Suppressor macrophage (primary cell): ENCODE measurements at places on chromosomes 16 and 17.

DNA sequence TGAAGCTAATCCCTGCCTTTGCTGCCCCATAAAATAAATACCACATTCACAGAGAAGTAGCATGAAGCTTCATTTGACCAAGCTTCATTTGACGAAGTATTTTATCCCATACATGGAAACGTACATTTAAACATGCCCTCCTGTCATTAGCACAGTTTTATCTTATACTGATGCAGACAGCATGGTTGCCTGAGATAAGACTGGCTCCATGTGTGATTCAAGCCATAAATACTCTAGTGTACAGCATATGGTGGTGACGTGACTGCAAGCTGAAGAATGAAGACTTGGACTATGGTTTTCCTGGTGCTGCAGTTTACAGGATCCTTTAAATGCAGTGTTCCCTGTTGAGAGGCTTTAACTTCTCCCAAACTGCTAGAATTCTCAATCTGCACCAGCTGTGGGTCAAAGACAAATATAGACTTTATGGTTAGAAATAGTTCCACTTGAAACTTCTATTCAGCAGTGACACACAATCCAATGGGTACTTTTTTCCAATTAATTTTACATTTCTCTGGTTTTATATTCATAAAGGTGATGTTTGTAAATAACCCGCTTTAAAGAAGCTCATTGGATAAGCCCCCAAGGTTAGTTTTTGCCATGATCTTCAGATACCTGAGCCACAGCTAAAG, 64.9 kb downstream of the CYB561 start:
- DNase-seq, result no peak

DNA sequence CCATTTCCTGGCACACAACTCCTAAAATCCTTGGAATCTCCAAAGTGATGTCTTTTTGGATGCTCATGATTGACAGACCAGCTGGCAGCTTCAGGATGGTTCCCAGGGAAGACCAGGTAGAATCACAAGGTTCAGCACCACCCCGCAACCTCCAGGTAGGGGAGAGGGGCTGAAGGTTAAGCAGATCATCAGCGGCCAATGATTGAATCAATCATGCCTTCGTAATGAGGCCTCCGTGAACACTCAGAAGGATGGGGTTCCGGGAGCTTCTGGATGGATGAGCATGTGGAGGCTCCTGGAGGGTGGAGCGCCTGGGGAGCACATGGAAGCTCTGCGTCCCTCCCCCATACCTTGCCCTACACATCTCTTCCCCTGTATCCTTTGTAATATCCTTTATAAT, 185.9 kb downstream of the SEC14L1 start:
- DNase-seq, result no peak

DNA sequence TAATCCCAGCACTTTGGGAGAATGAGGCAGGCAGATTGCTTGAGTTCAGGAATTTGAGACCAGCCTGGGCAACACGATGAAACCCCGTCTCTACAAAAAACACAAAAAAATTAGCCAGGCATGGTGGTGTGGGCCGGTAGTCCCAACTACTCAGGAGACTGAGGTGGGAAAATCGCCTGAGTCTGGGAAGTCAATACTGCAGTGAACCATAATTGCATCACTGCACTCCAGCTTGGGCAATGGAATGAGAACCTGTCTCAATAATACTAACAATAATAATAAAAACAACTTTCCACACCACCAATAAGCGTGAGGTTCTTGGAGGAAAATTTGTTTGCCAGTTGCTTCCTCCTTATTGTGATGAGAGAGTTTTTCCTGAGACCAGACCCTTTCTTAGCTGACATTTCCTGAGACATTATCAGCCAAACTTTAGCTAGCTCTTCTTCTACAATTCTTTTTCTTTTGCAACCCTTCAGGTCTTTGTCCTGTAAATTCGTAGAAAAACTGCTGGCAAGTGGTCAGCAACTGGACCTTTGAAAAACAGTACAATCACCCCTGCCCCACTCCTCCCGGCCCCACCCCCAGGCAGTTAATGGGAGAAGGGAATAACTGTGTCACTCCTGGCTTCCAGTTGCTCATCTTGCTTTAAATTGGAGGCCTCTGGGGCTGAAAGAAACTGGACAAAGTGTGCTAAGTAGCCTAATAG, 3.5 kb upstream of the EZH1 start:
- DNase-seq, result no peak

- DNase-seq, result no peak
Measured at GRCh38 chr16:79181419-79181818, 419.1 kb downstream of the MAF start.

- no peak for DNase-seq
Measured at GRCh38 chr17:55479903-55480302, 31.3 kb downstream of the SMIM36 start.

DNA sequence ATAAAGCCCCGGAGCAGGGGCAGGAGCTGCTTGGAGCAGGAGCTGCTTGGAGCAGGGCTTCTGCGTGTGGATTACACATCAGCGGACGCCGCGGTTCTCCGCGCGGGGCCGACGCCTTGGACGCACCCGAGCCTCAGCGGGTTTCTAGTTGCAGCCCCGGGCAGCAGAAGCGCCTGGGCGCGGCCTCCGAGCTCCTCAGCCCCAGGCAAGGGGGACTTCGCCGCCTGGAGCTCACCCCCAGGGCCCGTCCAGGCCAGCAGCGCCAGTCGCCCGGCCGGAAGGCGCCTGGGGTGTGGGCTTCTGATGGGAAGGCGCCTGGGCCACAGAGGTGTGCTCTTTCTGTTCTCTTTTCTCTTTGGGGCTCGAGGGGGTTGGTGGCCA, 6.3 kb downstream of the FOXF1 start:
- no peak for DNase-seq

DNA sequence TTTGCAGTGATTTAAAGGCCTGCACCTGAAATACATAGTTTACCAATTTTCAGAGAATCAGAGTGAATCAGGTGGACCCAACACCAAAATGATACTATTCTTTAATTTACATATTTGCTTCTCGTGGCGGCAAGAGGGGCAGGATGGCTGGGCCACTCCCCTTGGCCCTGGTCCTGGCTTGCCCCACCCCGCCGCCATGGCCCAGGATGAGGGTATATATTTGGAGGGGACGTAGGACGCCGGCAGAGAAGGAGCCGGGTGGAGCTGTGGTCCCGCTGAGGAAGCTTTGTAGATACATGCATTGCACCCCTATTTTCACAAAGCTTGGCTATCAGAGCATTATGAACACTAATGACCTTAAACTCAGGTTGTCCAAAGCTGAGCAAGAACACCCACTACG, 43.5 kb downstream of the EFCAB13 start:
- DNase-seq, result no peak

- no peak for DNase-seq
Measured at GRCh38 chr17:74597069-74597790, 5.1 kb upstream of the CD300LD start.

- no peak for DNase-seq
Measured at GRCh38 chr16:86287664-86288201, 222.6 kb upstream of the FOXF1 start.

- DNase-seq, result no peak
Measured at GRCh38 chr16:19436540-19436939, 18.9 kb downstream of the TMC5 start.

GRCh38 chr16:82229800-82230619, 60.0 kb upstream of the MPHOSPH6 start:
- peak; percentile 81 for DNase-seq

DNA sequence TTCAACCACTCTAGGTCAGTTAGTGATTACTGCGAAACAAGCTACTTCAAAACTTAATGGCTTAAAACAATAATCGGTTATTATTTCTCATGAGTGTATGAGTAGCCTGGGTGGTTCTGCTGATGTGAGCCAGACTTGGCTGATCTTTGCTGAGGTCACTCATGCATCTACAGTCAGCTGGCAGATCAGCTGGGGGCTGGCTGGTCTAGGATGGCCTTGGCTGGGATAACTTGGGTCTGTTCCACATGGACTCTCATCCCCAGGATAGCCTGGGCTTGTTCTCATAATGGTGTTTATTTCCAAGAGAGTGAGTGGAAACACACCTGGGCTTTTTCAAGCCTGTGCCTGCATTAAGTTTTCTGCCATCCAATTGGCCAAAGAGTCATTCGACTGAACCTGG, 13.0 kb downstream of the CCDC182 start:
- no peak for DNase-seq

- DNase-seq, result no peak
Measured at GRCh38 chr16:73215678-73216377, 167.9 kb upstream of the ZFHX3 start.

- no peak for DNase-seq
Measured at GRCh38 chr17:49991409-49991808, 3.6 kb downstream of the DLX3 start.

DNA sequence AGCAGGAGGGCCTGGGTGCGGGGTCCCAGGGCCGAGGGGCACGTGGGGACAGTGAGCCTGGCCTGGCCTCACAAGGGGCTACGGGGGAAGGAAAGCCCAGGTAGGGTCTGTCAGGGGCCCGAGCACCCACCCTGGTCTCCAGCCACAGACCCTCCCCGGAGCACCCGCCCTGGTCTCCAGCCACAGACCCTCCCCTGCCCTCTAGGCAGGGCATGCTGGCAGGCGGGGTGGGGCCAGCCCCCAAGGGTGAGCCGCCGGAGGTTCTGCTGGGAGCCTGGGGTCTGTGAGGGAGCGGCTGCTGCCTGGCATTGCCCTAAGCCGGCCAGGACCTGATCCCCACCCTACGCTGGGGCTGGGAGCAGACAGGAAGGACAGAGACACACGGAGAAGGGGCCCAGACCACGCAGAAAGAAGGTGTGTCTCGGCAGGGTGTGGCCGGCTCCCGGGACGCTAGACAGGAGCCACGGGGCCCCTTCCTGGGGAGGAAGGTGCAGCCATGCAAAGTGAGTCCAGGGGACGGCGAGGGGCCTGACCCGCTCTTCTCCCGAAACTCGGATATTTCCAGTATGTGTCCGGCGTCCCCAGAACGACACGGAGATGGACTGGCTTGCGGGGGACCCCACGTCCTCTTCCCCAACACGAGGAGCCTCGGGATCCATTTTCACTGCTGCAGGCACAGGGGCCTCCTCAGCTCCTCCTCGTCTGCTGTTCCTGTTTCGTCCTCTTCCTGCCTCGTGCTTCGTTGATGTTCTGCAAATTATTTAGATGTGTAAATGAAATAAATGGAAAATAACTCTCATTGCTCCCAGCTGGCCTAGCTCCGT, 15.5 kb downstream of the UTS2R start:
- peak; percentile 58 for DNase-seq

GRCh38 chr17:70271672-70272071, 102.3 kb downstream of the KCNJ2 start:
- no peak for DNase-seq

DNA sequence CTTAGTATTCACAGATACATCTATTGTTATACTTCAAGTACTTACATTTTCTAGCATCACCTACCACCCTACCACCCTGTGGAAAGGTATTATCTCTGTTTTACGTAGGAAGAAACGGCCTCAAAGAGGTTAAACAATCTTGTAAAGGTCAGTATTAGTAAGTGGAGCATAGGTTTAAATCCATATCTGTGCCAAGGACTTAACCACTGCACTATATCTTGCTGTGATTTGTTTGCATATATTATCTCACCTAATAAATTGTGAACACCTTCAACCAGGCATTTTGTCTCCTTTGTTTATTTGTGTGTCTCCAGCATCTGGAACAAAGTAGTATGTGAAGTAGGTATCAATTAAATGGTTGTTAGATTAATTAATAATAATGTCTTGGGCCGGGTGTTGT, 27.3 kb downstream of the IGF2BP1 start:
- DNase-seq, result no peak

DNA sequence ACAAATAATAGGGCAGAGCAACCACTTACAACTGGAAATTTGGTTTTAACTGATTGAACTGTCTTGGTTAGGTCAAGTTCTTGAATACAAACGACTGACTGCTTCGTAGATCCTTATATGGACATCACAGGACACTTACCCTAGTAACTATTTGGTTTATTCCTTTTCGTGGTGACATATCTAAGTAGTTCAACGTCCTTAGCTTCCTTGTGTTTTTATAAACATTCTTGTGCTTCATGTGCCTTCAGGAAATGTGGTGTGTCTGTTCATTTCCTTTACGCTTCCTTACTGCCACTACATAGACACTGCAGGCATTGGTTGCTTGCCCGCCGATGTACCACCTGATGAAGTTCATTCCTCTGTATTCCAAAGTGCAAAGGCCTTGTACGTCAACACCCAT, 59.3 kb downstream of the USP10 start:
- no peak for DNase-seq

- DNase-seq, result no peak
Measured at GRCh38 chr17:82059272-82060000, 6.2 kb downstream of the DUS1L start.

DNA sequence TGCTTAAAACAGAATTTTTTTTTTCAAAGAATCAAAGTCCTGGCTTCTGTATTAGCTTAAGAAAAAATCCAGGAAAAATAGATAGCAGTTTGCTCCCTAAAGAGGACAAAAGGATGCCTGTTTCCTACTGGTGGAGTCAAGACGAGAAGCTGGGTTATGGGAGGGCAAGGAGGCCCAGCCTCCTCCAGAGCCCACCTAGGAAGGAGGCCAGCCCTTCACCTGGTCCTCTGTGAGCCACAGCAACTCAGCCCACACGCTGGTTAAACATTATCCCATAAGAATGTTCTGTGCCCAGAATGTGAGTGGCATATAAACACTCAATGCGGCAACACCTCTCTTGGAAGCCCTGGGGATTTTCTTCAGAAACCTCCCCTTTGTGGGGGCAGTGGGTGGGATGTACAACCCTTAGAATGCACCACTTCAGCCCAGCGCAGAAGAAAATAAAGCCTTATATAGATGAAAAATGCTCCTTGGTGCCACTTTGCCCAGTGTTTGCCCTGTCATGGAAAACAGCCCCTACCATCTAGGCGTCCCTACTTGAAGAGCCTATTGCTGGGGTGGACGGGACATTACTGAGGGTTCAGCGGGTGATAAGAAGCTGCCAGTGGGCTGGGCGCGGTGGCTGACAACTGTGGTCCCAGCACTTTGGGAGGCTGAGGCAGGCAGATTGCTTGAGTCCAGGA, 48.0 kb downstream of the TEKT5 start:
- no peak for DNase-seq

DNA sequence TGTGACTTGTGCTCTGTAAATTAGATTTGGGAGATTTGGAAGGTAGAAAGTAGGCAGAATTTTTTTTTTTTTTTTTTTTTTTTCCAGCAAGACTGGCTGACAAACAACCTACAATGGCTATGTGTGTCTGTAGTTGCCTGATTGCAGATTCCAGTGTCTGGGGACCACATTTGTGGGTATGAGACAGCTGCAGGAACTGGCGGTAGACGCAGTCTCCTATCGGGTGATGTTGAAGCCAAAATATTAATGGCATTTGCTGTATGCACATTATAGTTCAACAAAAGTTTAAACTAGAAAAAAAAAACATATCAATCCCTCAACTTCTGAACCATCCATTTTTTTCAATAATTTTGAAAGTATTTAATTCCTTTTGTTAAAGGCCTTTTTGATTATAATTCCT, 665.2 kb downstream of the TOX3 start:
- no peak for DNase-seq
